Prostate gland (tissue), 2 donors: ENCODE measurements at places on chromosomes 6 and 20. TPM values are rescaled to one million over a fixed set of nuclear protein-coding genes. Genes with fewer than 3 reads are reported as not detected.

KCNK15 gene
- 1.5 TPM for total RNA-seq

SLC12A5 gene
- total RNA-seq, result 3.6 TPM

GCNT2 gene
- total RNA-seq, result 22.9 TPM

SLC26A8 gene
- total RNA-seq, result 15.2 TPM

NKAIN4 gene
- total RNA-seq, result not detected

DNA sequence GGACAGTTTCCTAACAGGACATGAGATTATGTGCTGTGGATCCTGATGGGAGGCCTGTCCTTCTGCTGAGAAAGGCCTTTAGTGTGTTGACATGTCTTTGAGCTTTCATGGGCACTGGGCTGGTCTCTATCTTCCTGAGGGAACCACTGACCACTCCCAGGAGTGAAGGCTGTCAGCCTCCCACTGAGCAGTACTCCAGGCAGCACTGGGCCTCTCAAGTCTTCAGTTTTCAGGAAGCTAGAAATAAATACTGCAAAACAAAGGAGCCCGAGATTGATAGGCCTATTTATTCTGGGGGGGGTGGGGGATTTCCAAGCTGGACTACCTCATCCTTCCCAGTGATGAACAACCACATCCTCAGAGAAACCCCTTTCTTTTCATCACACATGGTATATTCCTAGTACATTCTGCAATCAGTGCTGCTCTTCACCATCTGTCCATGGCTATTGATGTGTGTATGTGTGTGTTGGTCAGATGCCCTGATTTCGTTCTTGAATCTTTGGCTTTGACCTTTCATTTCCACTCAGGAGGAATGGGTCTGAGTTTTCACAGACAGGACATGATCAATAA lies 180.9 kb upstream of the SPTLC3 start:
- no peak for DNase-seq

DNA sequence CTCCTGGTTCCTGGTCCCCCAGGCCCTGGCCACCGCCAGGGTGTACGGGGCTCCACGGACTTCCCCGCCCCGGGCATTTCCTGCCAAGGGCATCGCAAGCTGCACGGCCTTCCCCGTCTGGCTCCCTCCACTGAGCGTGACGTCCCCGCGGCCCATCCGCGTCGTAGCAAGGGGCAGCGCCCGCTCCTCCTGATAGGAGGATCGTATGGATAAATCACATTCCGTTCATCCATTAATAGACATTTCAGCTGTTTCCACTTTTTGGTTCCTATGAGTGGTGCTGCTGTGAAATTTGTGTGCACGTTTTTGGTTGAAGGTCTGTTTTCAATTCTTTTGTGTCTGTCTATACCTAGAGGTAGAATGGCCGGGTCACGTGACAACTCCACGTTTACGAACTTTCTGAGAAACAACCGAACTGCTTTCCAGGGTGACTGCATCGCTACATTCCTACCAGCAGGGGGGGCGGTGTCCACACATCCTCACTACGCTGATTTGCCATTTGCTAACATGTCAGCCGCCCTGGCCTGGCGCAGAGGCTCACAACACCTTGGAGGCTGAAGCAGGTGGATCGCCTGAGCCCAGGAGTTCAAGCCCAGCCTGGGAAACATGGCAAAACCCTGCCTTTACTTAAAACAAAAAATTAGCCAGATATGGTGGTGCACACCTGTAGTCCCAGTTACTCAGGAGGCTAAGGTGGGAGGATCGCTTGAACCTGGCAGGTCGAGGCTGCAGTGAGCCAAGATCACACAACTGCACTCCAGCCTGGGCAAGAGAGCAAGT lies 37.7 kb downstream of the KCNQ2 start:
- no peak for DNase-seq

DNA sequence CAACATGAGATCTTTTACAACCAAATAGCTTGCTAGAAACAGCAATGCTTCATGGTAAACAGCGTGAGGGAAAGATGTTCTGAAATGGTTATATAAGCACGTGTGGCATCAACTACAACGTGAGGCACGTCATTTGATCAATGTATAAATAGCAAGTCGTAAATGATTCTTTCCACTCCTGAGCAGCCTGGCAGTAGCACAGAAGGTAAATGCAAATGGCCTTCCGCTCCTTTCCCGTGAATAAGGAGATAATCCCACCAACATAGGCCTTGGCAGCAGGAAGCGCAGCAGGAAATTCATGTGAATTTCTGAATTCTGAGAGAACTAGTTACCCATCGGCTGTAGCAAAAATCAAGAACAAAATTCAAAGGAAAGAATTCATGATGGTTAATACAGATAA lies 17.0 kb downstream of the RPS6KA2 start:
- DNase-seq, result no peak

- no peak for DNase-seq
These were observed 18.5 kb downstream of the NSFL1C start for GRCh38 chr20:1448081-1448620.

DNA sequence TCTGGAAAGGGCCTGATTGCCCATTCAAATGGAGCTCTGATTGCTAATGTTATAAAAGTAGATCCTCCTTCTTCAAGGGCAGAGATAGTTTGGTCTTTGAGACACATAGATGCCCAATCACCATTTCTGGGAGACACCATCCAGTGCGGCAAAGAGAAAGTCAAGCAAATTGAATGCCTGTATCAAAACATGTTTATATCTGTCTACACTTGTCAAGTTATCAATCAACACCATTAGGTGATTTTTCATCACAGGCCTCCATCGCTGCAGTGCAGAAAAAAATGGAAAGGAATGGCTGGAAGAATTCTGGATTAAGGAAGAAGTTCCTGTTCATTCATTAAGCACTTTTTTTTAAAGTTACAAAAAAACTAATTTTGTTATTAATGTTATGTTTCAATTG lies 54.8 kb upstream of the ZFP64 start:
- no peak for DNase-seq

GRCh38 chr6:140979642-140980091 lies 1153.1 kb upstream of the GJE1 start:
- DNase-seq, result peak; percentile 51

GRCh38 chr6:150767571-150768018 lies 97.9 kb upstream of the MTHFD1L start:
- no peak for DNase-seq

- DNase-seq, result no peak
These were observed 1370.3 kb upstream of the CITED2 start for GRCh38 chr6:140744659-140745320.
